KG1 (cell line): ENCODE measurements at places on chromosomes 2 and 18.

- no peak for DNase-seq
Observed at GRCh38 chr2:108278631-108279030, 10.1 kb upstream of the SULT1C2 start.

DNA sequence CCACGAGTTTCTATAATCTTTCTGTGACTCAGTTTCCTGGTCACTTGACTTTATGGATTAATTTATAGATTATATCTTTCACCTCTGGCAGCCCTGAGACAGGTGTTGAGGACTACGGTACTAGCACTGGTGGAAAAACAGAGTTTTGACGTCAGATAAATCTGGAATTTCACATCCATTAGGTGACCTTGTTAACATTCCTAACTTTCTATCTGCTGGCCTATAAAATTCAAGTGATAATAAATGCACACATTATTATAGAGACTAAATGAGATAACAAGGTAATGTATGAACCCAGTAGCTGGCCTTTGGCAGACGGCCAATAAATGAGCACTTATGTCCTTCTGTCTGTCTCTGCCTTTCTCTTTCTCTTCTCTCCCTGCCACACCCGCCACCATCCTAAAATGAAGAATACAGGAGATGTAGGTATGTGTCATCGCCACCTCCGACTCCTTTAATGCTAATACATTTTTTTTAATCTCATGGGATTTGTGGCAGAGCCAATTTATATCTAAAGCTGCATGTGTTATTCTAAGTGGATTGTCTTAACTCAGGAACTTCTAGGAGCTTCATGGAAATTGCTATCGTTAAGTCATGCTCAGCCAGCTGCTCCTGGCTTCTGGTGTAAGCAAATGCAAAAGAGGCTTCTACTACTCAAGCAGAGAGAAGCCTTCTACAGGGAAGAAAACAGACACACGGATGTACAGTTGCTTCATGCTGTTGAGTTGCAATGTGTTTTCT is 2.3 kb downstream of the TM4SF20 start:
- no peak for DNase-seq

DNA sequence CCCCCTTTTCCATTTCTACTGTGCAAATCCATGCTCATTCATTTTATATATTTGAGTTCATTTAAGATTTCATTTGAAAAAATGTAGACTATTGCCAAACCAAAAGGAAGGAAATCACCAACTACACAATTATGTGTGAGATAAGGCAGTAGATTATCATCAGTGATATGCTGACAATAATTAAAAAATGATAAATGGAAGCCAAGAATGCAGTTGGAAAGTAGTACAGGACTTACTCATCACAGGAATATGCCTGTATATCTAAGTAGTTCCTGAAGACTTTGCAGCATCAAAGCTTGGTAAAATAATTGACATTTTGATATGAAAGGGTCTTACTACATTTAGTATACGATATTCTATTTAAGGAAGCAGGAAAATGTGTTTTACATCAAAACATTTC is 166.1 kb upstream of the OTX1 start:
- DNase-seq, result no peak

GRCh38 chr2:210360412-210360811 is 45.4 kb upstream of the MYL1 start:
- no peak for DNase-seq

DNA sequence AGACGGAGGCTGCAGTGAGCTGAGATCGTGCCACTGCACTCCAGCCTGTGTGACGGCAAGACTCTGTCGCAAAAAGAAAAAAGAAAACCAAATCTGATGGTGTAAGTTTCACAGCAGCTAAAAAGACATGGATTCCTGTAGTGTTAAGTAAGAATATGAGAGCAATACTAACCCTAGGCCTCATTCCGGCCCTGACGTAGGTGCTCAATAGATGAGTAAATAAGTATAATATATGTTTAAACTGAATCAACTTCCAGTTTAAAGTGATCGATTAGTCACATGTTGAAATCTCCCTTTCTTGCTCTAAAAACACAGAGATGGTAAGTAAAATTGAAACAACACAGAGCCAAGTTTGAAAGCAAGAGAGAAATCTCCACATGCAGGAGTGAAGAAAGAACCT is 8.0 kb downstream of the ME2 start:
- no peak for DNase-seq

- DNase-seq, result no peak
Observed at GRCh38 chr2:108847000-108847399, 60.4 kb downstream of the CCDC138 start.

- DNase-seq, result no peak
Observed at GRCh38 chr2:53253244-53253643, 514.4 kb upstream of the CHAC2 start.

GRCh38 chr2:98355881-98356280 is 9.6 kb downstream of the CNGA3 start:
- no peak for DNase-seq

- no peak for DNase-seq
Observed at GRCh38 chr18:8949206-8949605, 153.3 kb upstream of the NDUFV2 start.

DNA sequence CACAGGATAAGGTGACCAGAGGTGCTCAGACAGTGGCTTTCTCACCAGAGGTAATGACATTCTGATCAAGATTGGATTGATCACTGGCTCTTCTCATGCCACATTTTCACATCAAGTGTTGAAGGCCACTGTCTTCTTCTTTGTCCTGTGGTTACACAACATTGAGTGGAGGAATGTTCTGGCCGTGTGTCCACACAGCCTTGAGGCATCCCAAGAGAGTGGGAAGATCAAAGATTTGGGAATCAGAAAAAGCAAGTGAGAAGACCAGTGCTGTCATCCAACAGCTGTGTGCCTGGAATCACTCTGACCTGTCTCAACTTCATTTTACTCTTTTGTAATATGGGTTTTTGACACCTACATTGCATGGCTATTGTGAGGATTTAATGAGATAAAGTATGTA is 67.4 kb downstream of the IL1R2 start:
- DNase-seq, result no peak

DNA sequence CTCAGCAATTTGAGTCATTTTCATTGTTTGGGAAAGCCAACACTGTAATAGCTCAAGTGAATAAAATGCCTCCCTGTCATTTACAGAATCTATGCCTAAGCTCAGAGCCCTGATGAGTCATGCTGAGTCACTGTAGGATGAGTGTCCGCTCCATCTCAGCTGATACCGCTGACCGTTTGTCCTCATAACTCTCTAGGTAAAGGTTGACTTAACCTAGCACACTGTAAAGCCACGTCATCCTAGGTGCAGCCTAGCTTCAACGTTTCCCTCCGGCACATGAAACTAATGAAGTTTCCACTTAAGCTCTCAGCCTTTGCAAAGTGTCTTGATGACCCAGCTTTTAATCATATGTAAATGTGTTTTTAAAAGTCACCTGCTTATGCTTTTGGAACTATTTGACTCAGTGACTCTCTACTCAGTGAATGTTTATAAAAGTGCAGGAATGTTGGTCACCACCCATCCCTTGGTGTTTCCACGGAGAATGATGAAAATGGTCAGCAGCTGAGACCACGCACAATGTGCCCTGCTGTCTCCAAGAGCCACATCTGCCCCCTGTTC is 154.0 kb downstream of the PMAIP1 start:
- no peak for DNase-seq

DNA sequence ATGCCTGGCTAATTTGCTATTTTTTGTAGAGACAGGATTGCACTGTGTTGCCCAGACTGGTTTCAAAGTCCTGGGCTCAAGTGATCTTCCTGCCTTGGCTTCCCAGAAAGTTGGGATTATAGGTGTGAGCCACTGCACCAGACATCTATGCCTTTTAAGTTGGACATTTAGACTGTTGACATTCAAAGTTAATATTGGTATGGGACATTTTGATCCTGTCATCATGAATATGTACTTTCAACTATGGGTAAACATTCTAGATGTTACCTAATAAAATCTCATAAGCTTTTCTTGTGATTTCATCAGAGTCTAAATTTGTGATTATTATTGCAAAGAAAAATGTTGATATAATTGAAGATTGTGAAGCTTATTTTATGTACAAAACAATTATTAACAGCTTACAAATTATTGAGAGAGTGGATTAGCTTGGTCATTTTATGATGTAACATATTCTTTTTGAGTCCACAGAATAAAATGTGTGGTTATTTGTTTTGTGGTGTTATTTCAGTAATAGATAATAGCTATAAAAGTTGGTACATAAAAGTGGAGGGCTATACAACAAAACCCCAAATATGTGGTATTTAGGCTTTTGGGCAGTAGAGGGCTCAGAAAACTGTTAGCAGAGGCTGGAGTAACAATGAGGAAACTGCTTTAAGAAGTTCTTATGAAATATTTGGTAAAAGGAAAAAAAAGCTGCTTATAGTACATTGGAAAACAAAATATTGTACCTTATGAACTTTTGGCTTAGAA is 41.4 kb downstream of the STARD6 start:
- DNase-seq, result no peak

DNA sequence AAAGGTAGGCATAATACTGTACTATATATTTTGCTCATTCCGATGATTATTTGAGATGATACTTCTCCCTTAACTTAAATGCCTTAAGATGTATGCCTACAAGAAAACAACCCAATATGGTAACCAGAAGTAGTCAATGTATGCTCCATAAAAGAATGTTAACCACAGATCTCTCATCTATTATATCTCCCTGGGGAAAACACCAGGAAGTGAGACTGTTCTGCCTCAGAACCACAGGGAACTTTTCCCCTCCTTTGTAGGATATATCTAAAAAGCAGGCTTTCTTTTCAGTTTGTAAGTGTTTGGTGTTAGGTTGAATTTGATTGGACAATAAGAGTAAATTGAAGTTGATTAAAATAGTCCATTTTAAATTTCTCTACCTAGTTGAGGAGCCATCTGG is 1160.5 kb upstream of the NXPH2 start:
- no peak for DNase-seq

GRCh38 chr18:22368021-22368420 is 49.7 kb downstream of the CTAGE1 start:
- no peak for DNase-seq

GRCh38 chr18:70332694-70333093 is 43.8 kb downstream of the SOCS6 start:
- DNase-seq, result no peak

DNA sequence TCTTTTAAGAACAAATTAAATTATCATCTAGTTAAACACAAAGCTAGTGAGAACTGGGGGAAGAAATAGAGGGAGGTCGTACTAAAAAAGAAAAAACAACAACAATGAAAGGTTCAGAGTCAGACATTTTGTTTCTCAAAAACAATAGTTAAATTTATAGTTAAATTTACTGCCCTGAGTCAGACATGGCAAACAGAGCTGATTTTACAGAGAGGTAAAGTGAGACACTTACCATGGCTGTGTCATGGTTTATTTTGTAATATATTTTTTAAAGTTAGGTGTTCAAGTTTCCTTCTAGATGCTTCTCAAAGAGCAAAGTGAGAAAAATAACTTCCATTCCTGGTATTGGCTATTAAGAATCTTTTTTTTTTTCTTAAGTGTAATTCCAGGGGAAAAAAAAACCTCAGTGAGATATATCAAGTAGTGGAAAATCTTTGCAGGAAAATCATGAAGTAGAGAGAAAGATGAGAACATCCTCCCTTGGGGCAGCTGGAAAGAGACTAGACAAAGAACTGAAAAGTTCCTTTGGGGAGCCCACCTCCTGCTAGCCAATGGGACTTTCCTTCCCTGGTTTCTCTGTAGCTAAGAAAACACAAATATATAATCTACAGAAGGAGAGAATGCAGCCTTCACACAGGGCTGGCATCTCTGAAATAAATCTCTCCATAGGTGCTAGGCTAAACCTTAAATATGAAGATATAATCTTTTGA is 12.3 kb downstream of the KLF7 start:
- DNase-seq, result no peak

- no peak for DNase-seq
Observed at GRCh38 chr2:224220586-224221255, 181.2 kb downstream of the FAM124B start.

DNA sequence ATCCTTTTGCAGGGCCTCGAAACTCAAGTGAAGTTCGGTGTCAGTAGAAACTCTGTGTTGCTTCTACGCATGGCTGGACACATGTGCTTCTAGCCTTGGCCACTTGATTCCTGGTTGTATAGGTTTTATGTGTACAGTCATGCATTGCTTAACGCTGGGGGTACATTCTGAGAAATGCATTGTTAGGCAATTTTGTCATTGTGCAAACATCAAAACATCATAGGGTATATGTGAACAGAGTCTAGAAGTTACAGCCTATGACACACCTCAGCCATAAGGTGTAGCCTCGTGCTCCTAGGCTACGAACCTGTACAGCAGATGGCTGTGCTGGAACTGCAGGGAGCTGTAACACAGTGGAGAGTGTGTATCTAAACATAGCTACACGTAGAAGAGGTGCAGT is 39.4 kb downstream of the TMEM18 start:
- DNase-seq, result no peak

GRCh38 chr18:74546751-74547530 is 12.6 kb downstream of the CNDP1 start:
- DNase-seq, result no peak

DNA sequence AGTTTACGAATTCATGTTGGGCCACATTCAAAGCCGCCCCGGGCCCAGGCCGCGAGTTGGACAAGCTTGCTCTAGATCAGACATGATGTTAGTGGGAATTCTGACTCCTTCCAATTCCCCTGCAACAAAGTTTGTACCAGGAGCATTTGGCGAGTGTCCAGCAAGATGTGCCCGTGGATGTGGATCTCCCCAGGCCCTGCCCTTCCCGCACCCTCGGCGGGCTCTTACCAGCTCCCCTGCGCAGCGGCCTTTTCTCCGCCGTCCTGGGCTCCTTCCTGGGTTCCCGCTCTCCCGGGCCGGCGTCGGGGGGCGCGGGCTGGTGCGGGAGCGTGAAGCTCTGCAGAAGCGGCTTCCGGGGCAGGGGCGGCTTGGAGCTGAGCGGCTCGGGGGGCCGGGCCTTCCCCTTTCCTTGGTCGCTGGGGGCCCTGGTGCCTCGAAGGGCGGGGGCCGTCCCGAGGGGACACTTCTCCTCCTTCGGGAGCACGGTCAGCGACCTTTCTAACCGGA is 90.8 kb upstream of the MGAT4A start:
- DNase-seq, result no peak

DNA sequence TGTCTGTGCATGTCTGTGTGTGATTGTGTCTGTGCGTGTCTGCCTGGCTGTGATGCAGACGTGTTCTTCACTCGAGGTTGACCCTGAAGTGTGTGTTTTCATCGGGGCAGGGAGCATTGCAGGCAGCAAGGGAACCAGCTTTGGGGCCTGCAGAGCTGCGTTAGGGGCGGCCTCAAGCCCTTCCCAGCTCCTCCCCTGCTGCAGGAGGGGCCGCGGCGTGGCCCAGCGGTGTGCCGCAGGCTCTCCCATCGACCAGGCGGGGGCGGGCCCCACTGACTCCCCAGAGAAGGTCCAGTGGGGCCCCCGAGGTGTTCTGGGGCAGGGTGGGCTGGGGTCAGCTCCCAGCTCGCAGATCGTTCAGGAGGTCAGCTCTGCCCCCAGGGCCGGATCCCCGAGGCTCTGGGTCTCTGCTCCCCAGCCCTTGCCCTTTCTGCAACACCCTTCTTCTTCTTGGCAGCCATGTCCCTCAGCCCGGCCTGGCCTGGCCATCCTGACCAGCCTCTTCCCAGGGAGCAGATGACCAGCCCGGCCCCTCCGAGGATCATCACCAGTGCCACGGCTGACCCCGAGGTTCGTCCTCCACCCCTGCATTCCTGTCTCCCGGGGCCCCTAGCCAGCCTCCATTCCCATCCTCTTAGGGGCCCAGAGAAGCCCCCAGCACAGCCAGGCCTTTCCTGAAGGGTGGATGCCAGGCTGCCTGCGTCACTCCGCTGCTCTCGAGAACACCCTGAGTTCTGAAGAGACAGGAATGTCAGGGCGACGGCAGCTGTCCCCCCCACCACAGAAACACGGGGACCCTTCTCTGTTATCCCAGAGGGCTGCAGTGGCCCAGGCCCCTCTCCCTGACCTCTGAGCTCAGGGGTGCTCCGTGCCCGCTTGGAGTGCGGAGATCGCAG is 11.1 kb upstream of the KLHL30 start:
- DNase-seq, result no peak

GRCh38 chr2:124347209-124347608 is 322.1 kb downstream of the CNTNAP5 start:
- DNase-seq, result no peak
